Stimulated activated CD8-positive, alpha-beta memory T cell treated with anti-CD3 and anti-CD28 coated beads, Interleukin-15, amount 100 ng/mL, for 48 hours (primary cell): ENCODE measurements at places on chromosomes 7 and 10.

DNA sequence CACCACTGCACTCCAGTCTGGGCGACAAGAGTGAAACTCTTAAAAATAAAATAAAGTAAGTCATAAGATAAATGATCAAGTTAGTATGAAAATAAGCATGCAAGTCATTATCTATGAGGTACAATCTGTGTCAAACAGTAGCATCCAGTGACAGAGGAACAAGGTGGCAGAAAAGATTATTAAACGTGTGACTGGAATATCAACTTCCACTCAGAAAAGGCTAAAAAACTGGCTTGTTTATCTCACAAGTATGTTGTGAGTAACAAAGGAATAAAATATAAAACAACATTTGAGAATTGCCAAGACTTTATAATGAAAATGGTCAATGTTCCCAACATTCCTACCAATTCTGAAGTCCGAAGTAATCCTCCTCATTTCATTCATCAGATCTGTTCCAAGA, 30.3 kb downstream of the ITGB1 start:
- no peak for DNase-seq

GRCh38 chr7:120695848-120696247, 162.1 kb downstream of the TSPAN12 start:
- no peak for DNase-seq

- no peak for DNase-seq
These were observed 166.5 kb downstream of the PPP1R3A start for GRCh38 chr7:113752289-113752688.

GRCh38 chr7:80934321-80934720, 15.5 kb upstream of the SEMA3C start:
- DNase-seq, result no peak

DNA sequence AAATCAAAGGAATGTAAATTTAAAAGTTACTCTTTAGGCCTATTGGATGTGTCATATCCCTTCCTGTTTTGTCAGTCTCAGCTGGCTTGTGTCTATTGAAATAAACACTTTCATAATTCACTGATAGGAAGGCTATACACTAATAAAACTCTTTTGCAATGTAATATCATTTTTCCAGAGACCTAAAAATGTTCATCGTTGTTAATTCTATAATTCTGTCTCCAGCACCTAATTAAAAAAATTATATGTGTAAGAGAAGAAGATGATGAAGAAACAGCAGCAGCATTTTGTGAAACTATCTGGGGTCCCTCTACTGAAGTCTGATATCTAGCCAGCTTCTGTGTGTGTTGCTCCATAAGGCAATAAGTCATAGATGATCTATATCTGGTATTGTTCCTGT, 602.7 kb downstream of the ETV1 start:
- no peak for DNase-seq

GRCh38 chr10:34753014-34753757, 61.9 kb downstream of the PARD3 start:
- no peak for DNase-seq

DNA sequence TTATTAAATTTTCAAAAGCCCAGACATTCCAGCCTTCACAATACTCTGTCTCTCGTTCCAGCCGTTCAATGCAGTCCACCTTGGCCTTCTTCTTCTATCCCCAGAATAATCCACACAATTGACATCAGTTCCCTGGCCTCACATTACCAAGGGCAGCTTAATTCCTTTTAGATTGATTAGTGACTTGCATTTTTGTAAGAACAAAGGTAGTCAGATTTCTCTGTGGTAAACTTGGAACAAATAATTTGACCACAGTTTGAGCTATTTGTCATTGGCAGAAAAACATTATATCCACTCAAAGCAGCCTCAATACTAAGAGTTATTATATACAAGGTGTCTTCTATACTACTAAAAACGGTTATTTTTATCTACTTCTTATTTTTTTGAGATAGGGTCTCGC, 5.1 kb upstream of the CYTH3 start:
- no peak for DNase-seq

GRCh38 chr10:64484811-64485330, 963.7 kb downstream of the REEP3 start:
- DNase-seq, result no peak

DNA sequence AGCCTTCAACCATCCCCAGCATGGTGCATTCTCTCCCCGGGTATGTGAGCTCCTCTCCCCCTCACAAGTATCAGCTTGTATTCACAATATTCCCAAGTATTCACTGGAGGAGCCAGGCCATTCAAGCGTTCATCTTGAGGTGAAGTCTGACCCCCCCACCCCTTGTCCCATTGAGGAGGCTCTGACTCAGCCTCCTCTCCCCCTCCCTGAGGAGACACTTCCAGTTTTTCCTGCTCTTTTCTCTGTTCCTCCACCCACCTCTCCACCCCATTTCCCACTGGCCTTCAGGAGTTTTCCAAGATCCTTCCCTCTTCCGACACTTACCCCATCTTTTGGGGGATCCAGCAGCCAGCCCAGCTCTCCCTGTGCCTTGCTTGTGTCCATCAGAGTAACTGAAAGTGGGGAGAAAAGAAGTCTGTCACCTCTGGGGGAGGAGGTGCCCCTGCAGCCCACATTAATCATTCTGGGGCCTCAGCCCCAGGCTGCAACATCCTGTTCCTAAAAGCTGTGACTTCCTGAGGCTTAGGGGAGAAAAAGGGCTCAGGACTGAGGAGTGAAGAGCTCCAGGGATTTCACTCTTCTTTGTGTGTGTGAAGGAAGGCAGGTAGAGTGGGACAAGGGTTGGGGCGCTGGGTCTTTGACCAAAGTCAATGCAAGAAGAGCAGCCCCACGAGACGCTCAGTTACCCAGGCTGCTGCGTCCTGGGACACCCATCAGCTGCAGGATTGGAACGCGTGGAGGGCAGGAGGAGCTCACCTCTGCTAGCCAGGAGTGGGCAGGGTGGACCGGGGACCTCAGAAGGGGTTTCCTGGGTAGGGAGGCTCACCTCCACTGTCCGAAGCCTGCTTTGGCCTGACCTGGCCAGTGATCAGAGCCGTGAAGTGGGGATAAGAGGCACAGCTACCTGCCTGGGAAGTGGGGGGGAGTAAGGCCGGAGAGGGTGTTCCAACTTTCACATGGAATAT, 1.1 kb downstream of the EPHA1 start:
- DNase-seq, result no peak

GRCh38 chr7:157485361-157485831, 148.6 kb downstream of the DNAJB6 start:
- no peak for DNase-seq

DNA sequence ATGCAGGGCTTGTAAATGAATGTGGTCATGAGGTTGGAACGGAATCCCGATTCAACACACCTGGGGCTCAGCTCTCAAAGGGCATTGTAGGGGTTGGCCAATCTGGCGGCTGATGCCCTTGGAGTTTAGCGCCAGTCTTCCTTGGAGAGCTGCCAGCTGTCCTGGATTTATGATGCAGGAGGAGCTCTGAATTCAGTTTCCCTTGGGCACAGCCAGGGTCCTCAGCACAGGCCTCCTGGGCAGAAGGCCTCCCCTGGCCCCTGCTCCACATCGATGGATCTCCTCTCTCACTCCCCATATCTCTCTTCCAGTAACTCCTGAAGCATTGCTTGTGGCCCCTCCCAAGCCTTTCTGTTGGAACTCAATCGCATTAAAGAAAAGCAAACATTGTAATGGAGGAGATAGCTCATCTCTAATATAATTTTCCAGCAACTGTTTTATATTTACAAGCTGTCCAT, 985 bp upstream of the CYTH3 start:
- no peak for DNase-seq

DNA sequence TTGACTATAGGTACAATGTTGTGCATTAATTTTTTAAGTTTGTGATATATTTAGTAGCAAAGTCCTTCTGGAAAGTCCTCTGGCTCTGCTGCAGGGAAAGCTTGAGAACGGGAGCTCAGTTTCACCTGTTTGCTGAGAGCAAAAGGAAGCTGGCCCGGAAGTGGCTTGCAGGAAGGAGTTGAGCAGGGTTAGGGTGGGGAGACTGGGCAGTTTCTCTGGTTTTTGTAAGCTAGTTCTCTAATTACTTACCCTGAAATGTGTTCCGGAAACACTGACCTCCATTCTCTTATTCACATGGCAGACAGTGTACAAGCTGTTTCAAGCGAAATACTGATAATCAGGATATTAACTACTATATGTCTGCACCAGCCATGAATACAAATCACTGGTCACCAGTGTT, 22.3 kb downstream of the MAP3K8 start:
- no peak for DNase-seq

GRCh38 chr10:87761153-87761552, 56.9 kb downstream of the ATAD1 start:
- no peak for DNase-seq

GRCh38 chr7:20284771-20285143, 45.9 kb upstream of the ITGB8 start:
- no peak for DNase-seq

DNA sequence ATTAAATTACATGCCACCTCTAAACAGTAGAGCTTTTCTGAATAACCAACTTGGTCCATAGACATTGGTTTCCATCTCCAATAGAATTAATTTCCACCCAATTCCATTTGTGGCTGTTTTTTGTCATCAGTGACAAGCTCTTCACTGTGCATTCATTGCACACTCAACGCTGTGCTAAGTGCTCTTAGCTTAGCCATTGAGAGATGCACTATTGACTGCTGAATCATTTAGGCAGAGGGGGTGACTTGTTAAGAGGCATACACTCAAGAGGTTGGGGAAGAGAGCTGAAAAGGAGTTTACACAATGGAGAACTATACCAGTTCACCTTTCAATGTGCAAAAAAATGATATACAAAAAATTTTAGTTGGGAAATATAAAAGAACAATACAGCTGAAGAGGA, 31.9 kb upstream of the CBLL1 start:
- no peak for DNase-seq

DNA sequence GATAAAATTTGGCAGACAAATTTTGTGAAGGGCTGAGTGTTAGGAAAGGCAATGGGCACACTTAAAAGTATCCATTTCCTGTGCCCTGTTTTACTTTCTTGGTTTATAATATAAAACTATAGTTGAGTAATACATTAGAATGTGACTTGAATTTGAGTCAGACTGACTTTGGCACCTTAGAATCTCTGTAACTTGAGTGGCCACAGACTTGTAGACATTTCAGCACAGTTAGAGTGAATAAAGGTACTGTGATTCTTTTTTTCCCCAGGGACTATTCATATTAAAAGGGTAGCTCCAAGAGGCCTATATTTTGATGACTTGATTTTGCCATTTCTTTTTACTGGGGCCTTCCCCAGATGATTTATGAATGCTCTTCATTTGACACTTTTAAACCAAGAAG, 22.4 kb downstream of the GBF1 start:
- DNase-seq, result no peak

DNA sequence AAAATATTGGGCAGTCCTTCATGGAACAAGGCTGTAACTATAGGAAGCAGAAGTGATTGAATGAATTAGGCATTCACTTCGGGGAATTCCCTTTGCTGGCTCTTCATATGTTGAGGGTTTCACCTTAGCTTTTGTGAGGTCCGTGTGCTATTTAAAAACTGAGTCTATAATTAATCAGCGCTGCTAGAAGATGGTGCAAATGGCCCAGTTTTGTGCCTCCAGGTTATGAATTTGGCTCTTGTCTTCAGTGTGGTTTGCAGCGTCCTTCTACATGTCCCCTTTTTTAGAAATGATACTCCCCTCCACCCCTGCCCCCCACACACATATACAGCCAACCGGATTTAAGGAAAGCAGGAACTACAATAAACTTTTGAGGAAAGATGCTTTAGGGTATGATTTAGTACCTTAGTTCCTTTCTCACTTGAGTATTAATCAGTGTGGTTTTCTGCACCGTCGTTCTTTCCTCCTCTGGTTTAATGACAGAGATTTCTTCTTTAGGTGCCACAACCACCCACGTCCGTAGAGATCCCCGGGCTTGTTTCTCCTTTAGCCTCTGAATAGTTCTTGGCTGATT, 110.6 kb upstream of the SAMD8 start:
- no peak for DNase-seq

GRCh38 chr7:70752794-70753241, 379.1 kb upstream of the GALNT17 start:
- DNase-seq, result no peak

GRCh38 chr10:84395581-84395980, 67.2 kb downstream of the CCSER2 start:
- no peak for DNase-seq

- no peak for DNase-seq
These were observed 41.9 kb downstream of the SYPL1 start for GRCh38 chr7:106070201-106070551.
